ENCODE measurements at places on chromosomes 3 and 15. TPM values are rescaled to one million over a fixed set of nuclear protein-coding genes. Genes with fewer than 3 reads are reported as not detected.

VPS39 gene
- 27.2 TPM for total RNA-seq

CLDN16 gene
- 1.3 TPM for total RNA-seq

AMOTL2 gene
- 114 TPM for total RNA-seq

OR5H6 gene
- total RNA-seq = not detected

ARPIN gene
- 8.9 TPM for total RNA-seq

CKMT1B gene
- total RNA-seq = 11.8 TPM

CTXN2 gene
- not detected for total RNA-seq
